Activated CD4-positive, alpha-beta T cell treated with anti-CD3 and anti-CD28 coated beads, Interleukin-2, amount 10 ng/mL, durations not matched to agents 24 days and 14 days (primary cell): ENCODE measurements at places on chromosomes 2 and 18. TPM values are rescaled to one million over a fixed set of nuclear protein-coding genes. Genes with fewer than 3 reads are reported as not detected.

- no peaks in the 10 kb centered on the region for H3K4me1 ChIP-seq
- no peak for DNase-seq
Observed at GRCh38 chr2:214934006-214934405, 124.5 kb upstream of the BARD1 start.

DNA sequence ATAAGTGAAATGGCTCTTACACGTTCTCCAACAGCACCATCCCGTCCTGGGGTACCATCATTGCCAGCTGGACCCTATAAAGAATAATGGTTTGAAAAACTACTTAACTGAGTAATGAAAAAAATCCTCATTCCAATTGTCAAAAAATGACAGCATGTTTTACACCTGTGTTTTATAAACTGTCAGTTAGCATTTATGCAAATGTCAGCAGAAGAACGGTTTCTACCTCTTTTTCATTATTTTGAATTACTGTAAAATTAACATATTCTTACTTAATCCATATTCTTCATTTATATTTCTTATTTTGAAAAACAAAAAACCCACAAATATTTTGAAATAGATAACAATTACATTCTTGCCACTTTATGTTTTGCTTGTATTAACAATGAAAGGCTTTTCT, 74.0 kb downstream of the COL3A1 start:
- no peaks in the 10 kb centered on the region for H3K27me3 ChIP-seq
- no peak overlapping the region for H3K4me3 ChIP-seq
- DNase-seq, result no peak
- no peaks in the 10 kb centered on the region for H3K4me1 ChIP-seq

GRCh38 chr2:159612255-159612901, 4.0 kb downstream of the BAZ2B start:
- no peak for DNase-seq
- H3K4me1 ChIP-seq, result peaks cover 11% of the 10 kb centered on the region
- peaks cover 32% of the 10 kb centered on the region for H3K27me3 ChIP-seq
- H3K36me3 ChIP-seq, result no peaks in the 10 kb centered on the region

DNA sequence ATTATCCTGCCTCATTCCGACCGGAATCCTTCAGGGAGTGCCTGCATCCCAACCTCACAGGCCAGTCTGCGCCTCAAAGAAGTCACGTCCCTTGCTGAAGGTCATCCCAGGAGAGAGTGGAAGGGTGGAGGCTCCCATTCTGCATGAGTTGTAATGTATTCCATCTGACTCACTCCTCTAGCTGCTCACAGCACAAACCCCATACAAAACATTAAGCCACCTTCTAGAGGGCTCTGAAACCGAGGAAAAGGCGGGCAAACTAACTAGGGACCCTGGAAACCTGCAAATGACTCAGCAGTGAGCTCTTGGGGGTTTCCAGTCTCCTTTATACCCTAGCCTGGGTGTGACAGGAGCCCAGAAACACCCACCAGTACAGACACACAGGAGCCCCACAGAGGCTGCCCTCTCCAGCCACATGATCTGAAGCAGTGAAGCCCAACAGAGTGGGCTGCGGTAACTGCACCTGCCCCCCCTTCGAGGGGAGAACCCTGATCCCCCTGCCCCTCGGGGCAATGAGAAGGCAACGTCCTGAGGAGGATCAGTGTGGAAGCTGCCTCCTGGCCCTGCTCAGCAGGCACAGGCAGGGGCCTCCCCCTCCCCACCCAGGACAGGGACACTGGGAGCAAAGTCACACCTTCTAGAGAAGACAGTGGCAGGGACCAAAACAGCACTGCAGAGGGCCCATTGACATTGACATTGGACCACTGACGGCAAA, 69.3 kb upstream of the SNTG2 start:
- H3K4me3 ChIP-seq, result no peak overlapping the region
- no peaks in the 10 kb centered on the region for H3K36me3 ChIP-seq
- no peak for DNase-seq
- no peaks in the 10 kb centered on the region for H3K4me1 ChIP-seq
- H3K27ac ChIP-seq, result no peak overlapping the region
- H3K27me3 ChIP-seq, result peaks cover 9% of the 10 kb centered on the region

DNA sequence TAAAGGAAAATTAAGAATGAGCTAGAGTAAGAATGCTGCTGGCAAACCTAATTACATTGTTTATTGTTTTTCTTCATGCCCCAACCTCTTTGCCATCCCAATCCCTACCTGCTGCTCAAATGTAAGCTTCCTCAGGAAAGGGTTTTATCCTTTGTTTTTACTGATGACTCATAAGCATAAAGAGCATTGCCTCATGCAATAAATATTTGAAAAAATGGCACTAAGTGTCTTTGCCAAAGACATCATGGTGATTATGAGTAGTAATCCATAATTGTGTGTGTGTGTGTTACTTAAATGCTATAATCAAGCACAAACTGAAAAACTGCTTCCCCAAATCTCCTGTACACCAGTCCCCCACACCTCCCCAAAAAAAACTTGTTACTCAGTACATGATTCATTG, 53.4 kb downstream of the DNER start:
- no peak overlapping the region for H3K27ac ChIP-seq
- no peak for DNase-seq
- H3K27me3 ChIP-seq, result peaks cover 8% of the 10 kb centered on the region
- H3K36me3 ChIP-seq, result no peaks in the 10 kb centered on the region

DNA sequence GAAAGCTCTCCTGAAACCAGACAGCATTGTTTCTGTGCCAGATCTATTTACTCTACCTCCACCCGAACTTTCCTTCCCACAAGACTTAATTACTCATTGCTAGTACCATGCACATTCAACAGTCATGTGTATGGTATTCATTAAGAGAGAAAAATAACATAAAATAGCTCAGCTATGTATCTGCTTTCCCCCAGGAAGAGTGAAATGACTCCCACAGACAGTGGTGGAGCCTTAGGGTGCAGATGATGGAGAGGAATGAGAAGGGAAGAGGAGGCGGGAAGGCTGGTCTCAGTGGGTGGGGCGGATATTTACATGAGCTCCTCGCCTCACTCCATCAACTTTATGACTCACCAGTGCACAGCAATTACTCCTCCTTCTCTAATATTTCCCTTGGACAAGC, 724.5 kb downstream of the EPHA4 start:
- H3K27ac ChIP-seq, result no peak overlapping the region
- H3K4me3 ChIP-seq, result no peak overlapping the region
- no peaks in the 10 kb centered on the region for H3K4me1 ChIP-seq
- no peak for DNase-seq

- peaks cover 14% of the 10 kb centered on the region for H3K4me1 ChIP-seq
- H3K36me3 ChIP-seq, result peaks cover 60% of the 10 kb centered on the region
- H3K27ac ChIP-seq, result peak overlapping the region; percentile 58
- no peak overlapping the region for H3K4me3 ChIP-seq
Observed at GRCh38 chr2:157363612-157364101, 38.0 kb upstream of the ERMN start.

DNA sequence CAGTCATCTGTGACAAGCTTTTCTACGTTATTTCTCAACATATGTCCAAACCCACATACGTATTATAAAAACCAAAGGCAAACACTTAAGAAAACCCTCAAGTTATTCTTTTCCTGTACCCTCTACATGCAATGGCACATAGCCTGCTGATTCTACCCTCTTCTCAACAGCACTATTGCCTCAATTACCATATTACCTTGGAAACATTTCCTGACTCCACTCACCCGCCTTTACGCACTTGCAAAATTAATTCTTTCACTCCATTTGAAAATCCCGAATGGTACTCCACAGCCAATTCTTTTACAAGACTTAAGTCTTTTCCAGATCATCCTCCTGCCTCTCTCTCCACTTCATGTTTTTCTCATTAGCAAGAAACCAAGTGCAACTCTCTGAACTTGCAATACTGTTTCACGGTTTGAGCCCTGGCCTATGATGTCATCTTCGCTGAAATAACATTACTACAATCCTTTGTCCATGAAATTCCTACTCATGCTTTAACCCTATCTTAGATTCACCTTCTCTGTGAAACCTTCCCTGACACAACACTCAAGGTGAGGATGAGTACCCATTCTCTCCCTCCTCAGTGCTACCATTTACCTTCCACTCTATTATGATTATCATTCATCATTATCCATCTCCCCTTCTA, 29.0 kb downstream of the SESTD1 start:
- no peaks in the 10 kb centered on the region for H3K36me3 ChIP-seq
- H3K27ac ChIP-seq, result no peak overlapping the region
- no peaks in the 10 kb centered on the region for H3K27me3 ChIP-seq
- no peak for DNase-seq

DNA sequence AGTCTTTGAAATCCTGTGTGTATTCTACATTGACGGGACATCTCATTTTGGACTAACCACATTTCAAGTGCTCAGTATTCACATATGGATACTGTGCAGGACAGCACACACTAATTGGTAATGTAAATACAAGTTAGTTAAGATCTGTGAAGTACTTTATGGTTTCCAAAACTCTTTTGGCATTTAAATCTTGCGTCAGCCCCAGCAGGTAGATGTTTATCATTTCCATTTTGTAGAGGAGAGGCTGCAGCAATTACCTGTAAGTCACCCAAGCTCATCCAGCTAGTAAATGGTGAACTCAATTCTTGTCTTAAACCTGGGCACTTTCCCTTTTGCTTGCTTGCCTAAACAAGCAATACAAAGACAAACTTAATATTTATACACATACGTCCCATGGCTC, 1.6 kb upstream of the NAGK start:
- DNase-seq, result no peak
- peak overlapping the region; percentile 35 for H3K4me3 ChIP-seq
- H3K27me3 ChIP-seq, result peaks cover 4% of the 10 kb centered on the region

GRCh38 chr2:152466041-152466440, 131.1 kb downstream of the FMNL2 start:
- peaks cover 9% of the 10 kb centered on the region for H3K27me3 ChIP-seq
- H3K27ac ChIP-seq, result no peak overlapping the region
- H3K4me1 ChIP-seq, result peaks cover 9% of the 10 kb centered on the region
- H3K4me3 ChIP-seq, result no peak overlapping the region

TUBB8B gene
- not detected in 2 replicates for total RNA-seq

CYP1B1 gene
- total RNA-seq, result 12.2 and 13.7 TPM in 2 replicates

SRD5A2 gene
- total RNA-seq, result not detected in 2 replicates

ZEB2 gene
- total RNA-seq, result 15.2 and 15.8 TPM in 2 replicates
